T-helper 1 cell treated with Interleukin-12 subunit alpha and Interleukin-12 subunit beta and Interleukin-4 antibody, amounts not matched to agents 30 ng/mL and 1 ng/mL, for 36 hours (primary cell): ENCODE measurements at places on chromosomes 5 and 9. TPM values are rescaled to one million over a fixed set of nuclear protein-coding genes. Genes with fewer than 3 reads are reported as not detected.

The PCDHGC5 gene
- not detected in 2 replicates for total RNA-seq

The TRMT10B gene
- 14.4 and 14.7 TPM in 2 replicates for total RNA-seq

The ZNF883 gene
- 0.15 TPM in 1 of 2 replicates, not detected in the other for total RNA-seq

The PCDHB3 gene
- total RNA-seq = not detected in 2 replicates

The PLAC8L1 gene
- total RNA-seq = 0.96 TPM in 1 of 2 replicates, not detected in the other

The C5orf52 gene
- 0.32 TPM in 1 of 2 replicates, not detected in the other for total RNA-seq

The UBE2D2 gene
- total RNA-seq = 221 and 229 TPM in 2 replicates

The ZFAND5 gene
- 111 and 125 TPM in 2 replicates for total RNA-seq

The C5orf63 gene
- total RNA-seq = 9.4 and 10.1 TPM in 2 replicates

The PCDHB8 gene
- total RNA-seq = not detected in 2 replicates

The SMIM33 gene
- 0.54 and 0.68 TPM in 2 replicates for total RNA-seq

The PCDHB11 gene
- not detected in 2 replicates for total RNA-seq

The SHISAL2B gene
- total RNA-seq = not detected in 2 replicates

The RGMB gene
- total RNA-seq = 0.22 and 0.37 TPM in 2 replicates

The LCN10 gene
- total RNA-seq = 0.07 TPM in 1 of 2 replicates, not detected in the other

The ZNF367 gene
- total RNA-seq = 18.7 and 20.7 TPM in 2 replicates

The BTNL8 gene
- total RNA-seq = not detected in 2 replicates

The RAD50 gene
- total RNA-seq = 26.8 and 28.4 TPM in 2 replicates

The WDR55 gene
- 33.0 and 35.7 TPM in 2 replicates for total RNA-seq

The OR1Q1 gene
- total RNA-seq = not detected in 2 replicates

The WDR38 gene
- not detected in 2 replicates for total RNA-seq

The AGXT2 gene
- total RNA-seq = not detected in 2 replicates

The SLC45A2 gene
- 0.34 TPM in 1 of 2 replicates, not detected in the other for total RNA-seq

The NME5 gene
- total RNA-seq = not detected in 2 replicates

The DND1 gene
- 3.9 and 4.5 TPM in 2 replicates for total RNA-seq

The SEMA5A gene
- 0.05 and 0.44 TPM in 2 replicates for total RNA-seq

The ENHO gene
- total RNA-seq = 0.20 TPM in 1 of 2 replicates, not detected in the other

The C1QTNF3 gene
- total RNA-seq = 2.5 and 3.9 TPM in 2 replicates

The NTRK2 gene
- 1.4 and 1.5 TPM in 2 replicates for total RNA-seq

The GADD45G gene
- total RNA-seq = 33.7 and 34.2 TPM in 2 replicates

The SLC6A18 gene
- total RNA-seq = not detected in 2 replicates

The SPINK7 gene
- total RNA-seq = not detected in 2 replicates

The OBP2B gene
- not detected in 2 replicates for total RNA-seq
